ENCODE measurements at places on chromosomes 7 and 10. TPM values are rescaled to one million over a fixed set of nuclear protein-coding genes. Genes with fewer than 3 reads are reported as not detected.

SVOPL gene
- not detected for total RNA-seq

GRCh38 chr10:132595854-132596253 is 58.3 kb downstream of the INPP5A start:
- DNase-seq, result no peak

DNA sequence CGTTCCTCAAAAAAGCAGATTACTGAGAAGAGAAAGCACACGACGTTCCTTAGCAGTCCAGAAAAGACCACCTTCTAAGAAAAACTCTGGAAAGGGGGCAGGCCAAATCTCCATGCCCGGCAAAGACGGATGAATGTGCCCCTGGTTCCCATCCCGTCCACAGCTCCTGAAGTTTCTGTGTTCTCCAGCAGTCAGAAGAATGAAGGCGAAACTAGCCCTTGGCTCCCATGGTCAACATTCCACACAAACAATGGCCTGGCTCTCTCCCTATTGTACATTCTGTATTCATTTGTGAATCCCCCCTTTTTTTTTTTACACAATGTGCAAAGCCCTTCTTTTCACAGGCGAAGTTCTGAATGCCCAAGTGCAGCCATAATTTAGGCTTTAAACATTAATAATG is 5.3 kb downstream of the CTBP2 start:
- DNase-seq, result no peak

DNA sequence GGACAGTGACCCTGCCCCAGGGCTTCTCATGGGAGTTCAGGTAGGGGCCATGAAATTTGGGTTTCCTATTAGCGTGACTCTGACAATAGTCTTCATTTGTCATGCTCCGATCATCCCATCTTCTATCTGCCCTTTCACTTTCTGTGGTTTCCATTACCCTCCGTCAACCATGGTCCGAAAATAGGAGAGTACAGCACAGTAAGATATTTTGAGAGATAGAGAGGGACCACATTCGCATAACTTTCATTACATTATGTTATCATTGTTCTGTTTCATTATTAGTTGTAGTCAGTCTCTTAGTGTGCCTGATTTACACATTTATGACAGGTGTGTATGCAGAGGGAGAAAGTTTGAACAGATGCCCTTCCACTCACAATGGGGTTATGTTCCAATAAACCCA is 649.2 kb downstream of the SDK1 start:
- no peak for DNase-seq

DNA sequence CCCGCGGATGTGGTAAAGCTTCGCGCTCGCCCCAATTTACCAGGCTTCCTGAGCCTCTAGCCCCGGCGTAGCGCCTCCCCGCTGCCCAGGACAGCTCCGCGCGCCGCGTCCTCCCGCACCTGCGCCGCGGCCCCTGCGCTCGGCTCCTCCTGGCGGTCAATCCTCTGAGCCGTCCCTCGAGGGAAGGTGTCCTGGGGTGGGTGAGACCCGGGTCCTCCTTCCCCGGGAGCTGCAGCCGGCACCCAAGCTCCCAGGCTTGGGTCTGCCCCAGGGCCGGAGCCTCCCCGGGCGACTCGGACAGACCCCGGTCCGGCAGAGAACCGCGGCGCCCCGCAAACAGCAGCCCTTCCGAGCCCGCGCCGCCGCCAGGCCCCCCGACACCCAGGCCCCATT is 512 bp downstream of the OSBPL3 start:
- peak; percentile 62 for DNase-seq

MYOF gene
- 8.9 TPM for total RNA-seq

DNA sequence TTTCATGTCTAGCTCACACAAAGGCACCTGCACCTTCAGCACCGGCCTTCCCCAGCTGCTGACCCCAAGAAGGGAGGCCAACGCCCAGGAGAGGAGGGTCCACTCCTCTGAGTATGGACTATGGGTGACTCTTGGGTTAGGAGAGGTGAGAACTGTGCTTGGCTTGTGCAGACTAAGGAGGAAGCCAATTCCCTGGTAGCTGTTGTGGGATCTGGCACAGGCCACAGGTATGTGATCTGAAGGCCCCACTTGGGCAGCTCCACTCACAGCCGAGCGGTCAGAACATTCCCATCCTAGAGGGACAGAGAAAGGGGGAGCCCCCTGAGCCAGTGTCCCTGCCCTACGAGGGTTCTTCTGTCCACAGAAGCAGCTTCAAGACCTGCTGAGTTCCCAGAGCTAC is 52.8 kb upstream of the FIGNL1 start:
- no peak for DNase-seq

GDF2 gene
- not detected for total RNA-seq

RAPGEF5 gene
- 242 TPM for total RNA-seq

- no peak for DNase-seq
Observed at GRCh38 chr7:178444-178843, 13.9 kb upstream of the FAM20C start.

CYP2W1 gene
- not detected for total RNA-seq

GRCh38 chr7:108313086-108313485 is 143.2 kb downstream of the NRCAM start:
- no peak for DNase-seq

DNA sequence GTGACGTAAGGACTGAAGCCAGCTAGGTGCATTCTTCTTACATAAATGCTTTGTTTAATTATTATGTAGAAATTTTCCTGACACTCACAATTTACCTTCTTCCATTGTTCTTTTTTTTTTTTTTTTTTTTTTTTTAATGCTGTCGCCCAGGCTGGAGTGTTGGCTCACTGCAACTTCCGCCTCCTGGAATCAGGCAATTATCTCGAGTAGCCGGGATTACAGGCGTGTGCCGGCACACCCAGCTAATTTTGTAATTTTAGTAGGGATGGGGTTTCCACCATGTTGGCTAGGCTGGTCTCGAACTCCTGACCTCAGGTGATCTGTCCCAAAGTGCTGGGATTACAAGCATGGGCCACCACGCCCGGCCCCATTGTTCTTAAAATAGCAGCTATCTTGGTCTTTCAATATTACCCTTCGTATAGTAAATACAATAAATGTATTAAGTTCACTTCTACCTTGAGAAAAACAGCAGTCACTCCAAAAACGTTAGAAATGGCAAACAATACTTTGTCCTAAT is 32.1 kb downstream of the BZW2 start:
- no peak for DNase-seq

- no peak for DNase-seq
Observed at GRCh38 chr7:82049891-82050533, 280.2 kb upstream of the HGF start.

DNA sequence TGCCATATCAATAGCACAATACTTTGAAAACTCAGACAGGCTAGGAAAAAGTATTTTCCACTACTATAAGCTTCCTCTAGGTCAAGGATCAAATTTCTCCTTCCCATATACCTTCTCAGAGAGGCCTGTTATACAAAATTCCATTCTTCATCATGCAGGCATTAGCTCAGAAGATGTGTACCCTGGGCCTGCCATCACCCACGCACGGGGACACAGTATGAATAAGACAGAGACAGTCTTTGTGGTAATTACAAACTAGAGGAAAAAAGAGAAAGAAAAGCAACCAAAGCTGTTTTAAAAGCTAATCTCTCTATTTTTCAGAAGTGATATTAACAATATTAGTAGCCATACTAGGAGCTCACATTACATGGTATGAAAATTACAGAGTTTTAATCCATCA is 236.8 kb upstream of the AOAH start:
- DNase-seq, result no peak

- no peak for DNase-seq
Observed at GRCh38 chr7:8232999-8233847, 28.7 kb downstream of the ICA1 start.

DNA sequence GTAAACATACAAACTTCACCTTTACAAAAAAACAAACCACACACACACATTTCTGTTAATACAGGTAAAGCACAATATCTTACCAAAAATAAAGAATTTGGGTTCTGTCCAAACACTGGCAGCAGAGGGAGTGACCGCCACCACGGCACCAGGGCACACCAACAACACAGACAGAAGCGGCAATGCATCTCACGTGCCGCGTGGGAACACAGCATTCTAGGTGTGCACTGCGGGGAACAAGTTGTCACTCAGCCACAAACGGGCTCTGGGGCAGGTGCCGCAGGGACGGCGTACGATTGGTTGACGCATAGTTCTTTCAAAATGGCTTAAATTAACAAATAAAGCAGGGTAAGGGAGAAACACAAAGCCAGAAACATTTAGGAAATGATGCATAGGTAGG is 22.3 kb downstream of the PDGFA start:
- DNase-seq, result no peak

DNA sequence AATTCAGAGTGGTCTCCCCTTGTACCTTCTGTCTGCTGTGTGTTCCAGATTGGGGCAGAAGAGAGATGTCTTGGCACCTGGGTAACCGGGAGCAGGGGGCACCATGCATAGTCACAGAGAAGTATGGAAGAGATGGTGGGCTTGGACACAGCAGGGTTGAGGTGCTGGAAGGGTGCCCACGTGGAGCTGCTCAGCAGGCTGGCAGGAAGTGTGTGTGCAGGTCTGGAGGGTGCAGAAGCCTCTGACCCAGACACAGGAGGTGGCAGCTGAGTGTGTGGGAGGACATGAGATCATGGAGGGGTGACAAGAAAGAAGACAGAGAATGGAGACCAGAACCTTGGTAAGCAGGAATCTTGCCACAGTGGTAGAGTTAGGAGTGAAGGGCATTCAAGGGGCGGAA is 42.3 kb upstream of the DUSP5 start:
- no peak for DNase-seq

DNA sequence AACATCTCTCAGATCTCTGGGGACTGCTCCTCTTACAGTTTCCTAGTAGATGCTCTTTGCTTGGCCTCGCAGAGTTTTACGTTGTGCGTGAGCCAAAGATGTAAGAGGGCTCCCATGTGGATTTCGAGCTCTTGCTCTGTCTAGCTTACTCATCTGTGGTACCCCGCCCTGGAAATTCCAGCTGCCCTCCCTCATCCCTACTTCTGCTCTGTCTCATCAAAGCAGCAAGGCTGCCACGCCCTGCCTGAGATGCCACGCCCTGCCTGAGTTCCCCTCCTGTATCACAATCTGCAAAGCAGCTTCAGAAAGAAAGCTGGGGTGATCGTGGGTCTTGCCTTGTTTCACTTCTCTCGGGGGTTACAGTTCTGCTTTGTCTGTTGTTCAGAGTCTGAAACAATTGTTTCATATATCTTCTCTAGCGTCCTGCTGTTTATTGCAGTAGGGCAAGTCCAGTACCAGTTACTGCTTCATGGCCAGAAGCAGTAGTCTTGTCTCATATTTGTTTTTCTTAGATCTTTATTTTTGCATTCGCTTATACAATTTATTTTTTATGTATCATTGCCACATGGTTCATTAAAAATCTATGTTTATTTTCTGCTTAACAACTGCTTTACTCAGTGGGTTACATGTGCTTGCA is 36.1 kb upstream of the CCNY start:
- no peak for DNase-seq

DNA sequence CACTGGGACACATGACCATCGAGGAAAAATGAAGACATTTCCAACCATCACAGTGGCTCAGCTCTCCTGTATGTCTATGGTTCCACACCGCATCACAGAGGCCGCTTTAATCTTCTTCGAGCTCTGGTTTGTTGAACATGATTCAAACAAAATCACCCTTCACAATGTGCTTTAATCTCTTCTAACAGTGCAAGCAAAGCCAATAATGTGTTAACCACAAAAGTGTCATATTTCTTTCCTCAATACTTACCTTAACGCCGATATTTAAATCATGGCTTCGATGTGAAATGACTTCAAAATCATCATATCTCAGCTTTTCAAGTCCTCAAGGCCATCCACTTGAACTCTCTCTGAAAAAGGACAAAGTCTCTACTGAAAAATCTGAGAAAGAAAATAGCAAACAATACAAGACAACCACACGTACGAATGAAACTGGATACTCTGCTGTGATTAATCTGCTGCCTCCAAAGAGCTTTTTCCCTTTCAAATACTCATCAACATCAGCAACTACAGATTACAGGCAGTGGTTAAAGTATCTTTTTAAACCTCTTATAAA is 23.0 kb upstream of the SVIL start:
- no peak for DNase-seq

AOAH gene
- 15.8 TPM for total RNA-seq

GRCh38 chr10:123462246-123462645 is 203.9 kb upstream of the GPR26 start:
- no peak for DNase-seq

DNA sequence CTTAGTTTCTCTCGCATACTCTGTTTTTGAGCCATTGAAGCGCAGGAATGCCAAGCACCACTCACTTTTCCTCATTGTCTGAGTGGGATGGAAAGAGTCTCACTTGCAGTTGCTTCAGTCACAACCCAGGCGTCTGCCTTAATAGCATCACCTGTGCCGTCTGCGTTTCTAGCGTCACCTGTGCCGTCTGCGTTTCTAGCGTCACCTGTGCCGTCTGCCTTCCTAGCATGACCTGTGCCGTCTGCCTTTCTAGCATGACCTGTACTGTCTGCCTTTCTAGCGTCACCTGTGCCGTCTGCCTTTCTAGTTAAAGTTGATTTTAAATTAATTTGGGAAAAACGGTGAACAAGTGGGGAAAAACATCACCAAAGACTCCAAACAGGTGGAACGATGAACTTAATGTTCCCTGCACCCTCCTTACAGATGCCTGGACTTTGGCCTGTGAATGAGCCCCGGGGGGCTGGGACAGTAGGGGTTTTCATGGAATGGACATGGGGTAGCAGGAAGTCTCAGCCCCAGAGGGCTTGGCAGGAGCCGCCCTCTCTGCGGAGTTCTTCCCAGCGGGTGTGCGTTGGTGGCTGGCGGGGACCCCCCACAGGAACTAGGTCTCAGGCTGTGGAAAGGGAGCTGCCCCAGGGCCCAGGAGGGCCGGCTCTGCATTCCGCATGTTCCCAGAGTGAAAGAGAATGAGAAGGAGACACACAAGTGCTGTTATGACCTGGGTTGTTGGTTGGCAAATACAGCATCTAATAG is 3.5 kb downstream of the ZNF511 start:
- no peak for DNase-seq

DNA sequence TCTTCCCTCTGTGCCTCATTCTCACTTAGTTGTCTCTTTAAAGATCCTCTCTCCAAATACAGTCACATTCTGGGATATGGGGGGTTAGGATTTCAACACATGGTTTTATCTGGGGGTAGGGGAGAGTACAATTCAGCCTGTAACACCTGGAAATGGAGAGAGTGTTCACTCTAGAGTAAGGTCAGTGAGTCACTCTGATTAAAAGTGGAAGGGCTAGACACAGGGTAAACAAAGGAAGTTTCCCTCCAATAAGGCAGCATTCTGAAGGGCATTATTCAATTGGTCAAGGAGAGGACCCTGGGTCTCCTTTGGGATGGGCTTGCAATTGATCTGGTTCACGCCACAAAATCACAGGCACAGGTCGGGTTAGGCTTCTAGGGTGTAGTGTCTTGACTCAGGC is 232.8 kb upstream of the NPSR1 start:
- no peak for DNase-seq

DNA sequence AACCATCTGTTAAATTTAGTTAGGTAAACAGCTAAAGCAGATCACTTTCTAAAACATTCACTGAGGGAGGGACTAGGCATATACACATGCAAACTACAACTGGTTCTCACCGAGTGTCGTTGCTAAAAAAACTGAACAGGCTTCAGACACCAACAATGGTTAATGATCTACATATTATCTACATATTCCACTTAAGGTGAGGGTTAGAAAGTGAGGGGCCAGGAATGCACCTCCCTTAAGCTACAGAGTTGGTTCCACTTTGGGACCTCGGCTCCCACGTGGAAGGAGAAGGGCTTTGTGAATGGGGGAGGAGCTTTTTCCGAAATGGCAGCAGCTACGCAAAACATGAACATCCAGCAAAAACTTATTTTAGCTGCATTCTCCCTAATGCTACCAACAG is 5.8 kb downstream of the CTBP2 start:
- no peak for DNase-seq
